ENCODE measurements at places on chromosomes 3 and 15.

DNA sequence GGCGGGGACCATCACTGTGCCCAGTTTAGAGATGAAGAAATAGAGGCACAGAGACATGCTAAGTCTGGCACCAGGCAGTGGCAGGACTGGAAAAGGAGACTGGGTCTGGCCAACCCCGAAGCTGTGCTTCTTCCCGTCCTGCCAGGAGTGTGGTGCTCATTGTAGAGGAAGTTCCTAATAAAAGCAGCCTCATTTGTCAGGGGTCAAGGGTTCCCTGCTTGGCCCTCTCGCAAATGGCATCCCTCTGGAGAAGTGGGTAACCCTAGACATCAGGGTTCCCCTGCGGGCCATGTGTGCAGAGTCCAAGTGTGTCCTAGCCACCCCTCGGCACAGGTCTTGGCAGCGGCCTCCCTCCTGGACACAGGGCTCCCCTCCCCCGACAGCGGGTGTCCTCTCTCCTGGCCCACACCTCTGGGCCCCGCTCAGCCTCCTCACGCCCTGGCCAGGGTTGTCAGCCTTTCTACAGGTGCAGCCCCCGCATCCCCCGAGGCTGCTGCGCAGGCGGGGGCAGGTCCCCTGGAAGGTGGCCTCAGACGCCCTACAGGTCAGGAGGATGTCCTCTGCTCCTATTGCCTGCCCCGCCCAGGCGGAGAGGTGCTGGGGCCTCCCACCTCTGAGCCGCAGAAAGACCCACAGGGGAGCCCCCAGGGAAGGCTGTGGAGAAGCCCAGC lies 61.8 kb upstream of the PRR20G start:
- no peak for DNase-seq

- DNase-seq = no peak
Observed at GRCh38 chr3:159149633-159150032, 347.8 kb downstream of the MFSD1 start.

DNA sequence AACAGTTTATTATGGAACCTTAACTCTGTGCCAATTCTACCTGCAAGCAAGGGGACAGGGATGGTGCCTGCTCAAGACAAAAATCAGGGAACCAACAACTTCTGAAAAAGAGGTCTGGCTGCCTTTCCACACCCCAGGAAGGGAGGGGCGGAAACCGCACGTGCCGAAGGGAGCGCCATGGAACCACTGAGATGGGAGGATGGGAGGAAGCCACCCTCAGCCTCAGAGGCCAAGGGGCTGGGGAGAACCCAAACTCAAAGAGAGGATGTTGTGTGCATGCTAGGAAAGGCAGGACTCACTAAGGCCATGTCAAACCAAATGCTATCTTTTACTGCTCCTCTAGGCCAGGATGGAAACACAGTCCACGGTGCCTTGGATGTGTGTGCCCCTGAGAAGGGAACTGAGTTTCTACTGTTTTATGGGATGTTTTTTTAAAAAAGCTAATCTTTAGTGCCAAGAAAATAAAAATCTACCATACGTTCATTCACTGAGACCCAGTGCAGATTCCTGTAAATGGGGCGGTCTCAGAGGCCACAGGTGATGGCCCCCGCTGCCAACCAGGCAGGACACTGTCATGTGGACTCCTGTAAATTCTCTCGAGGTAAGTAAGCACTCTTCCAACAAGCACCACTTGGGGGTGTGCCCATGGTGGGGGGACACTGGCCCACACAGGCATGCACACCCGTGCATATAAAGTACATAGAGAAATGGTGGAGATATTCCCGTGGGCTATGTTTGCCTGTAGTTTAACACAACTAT lies 20.5 kb downstream of the SRPRB start:
- no peak for DNase-seq

- no peak for DNase-seq
Observed at GRCh38 chr3:36792342-36792741, 28.0 kb upstream of the DCLK3 start.

- DNase-seq = no peak
Observed at GRCh38 chr3:119160361-119160760, 13.0 kb upstream of the UPK1B start.

DNA sequence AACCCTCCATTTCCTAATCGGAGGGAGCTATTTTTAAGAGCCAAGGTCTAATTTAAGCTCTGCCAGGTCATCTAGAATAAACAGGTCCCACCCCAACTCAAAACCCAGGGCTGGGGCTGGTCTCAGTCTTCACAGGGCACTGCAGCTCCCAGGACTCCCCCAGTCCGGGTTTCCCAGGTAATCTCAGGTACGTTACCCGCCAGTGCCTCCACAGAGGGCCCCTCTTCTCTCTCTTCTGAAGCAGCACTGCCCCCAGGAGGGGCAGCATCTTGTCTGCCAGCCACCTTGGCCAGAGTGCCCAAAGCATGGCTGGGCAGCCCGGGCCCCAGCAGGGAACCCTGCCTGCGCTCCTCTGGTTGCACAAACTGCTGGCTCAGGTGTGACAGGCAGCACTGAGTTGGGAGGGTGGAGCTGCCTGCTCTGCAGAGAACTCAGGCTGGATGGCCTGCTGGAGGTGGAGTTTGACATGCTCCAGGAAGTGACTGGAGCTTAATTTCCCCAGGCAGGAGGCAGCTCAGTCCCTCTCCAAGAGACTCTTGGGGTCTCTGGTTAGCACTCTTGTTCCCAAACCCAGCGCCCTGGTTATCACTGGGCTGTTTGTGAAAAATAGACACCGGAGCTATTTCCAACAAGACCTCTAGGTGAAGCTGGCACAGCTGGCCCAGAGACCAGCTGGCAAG lies at the start of gene PLA2G4F:
TSS of gene PLA2G4F (minus strand) at position 394 of the 680 bp plus-strand sequence. CDS start at position 307, 87 bp downstream.
- no peak for DNase-seq
